ENCODE measurements at places on chromosomes 5 and 9. TPM values are rescaled to one million over a fixed set of nuclear protein-coding genes. Genes with fewer than 3 reads are reported as not detected.
A peak's percentile ranks its signal among the peaks of the same experiment; 100 is the strongest.

The ARHGEF37 gene
- total RNA-seq: 1.4 TPM

The MVB12B gene
- 12.8 TPM for total RNA-seq

The CCL27 gene
- total RNA-seq: not detected

DNA sequence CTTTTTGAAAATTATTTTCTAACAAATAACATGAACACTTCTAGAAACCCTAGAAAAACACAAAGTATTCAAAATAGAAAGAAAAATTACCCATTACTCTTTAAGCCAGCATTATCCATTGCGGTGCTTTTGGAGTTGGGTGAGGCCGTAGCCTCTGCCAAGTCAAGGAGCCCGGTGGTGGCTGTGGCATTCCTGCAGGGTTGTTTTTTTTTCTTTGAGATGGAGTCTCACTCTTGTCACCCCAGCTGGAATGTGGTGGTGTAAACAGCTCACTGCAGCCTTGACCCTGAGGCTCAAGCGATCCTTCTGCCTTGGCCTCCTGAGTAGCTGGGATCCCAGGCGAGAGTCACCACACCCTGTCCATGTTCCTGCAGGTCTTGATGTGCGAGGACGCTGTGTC lies 8.2 kb upstream of the AHRR start:
- no peaks in the 10 kb centered on the region for H3K27me3 ChIP-seq
- no peak overlapping the region for H3K27ac ChIP-seq
- no peaks in the 10 kb centered on the region for H3K36me3 ChIP-seq
- no peak for DNase-seq

DNA sequence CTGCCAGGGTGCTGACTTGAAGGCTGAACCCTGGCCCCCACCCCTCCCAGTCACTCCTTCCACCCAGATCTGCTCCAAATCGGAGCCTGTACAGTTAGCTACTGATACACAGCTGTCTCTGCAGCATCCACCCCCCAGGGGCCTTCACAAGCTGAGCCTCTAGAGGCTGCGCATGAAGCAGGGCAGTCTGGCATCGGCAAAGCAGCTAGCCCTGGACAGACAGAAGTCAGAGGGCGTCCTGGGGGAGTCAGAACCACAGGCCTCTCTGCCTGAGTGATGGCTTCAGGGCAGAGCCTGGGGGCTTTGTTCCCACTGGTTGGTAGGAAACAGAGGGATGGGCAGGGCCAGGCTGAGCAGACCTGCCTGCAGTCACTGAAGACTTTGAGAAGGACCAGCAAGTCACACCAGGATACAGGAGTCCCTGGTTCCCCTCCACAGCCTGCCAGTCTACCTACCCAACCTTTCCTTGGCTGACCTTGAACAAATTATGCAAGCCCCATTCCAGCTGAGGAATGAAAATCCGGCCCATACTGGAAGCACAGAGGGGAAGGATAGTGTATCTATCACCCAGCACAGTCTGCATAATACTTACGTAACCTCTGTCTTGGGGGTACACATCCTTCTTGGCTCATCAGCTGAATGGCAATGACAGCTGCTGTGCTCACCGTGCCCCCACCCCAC lies 8.8 kb downstream of the VDAC1 start:
- H3K4me1 ChIP-seq: peaks cover 26% of the 10 kb centered on the region
- no peak overlapping the region for H3K4me3 ChIP-seq
- H3K27ac ChIP-seq: no peak overlapping the region
- DNase-seq: no peak
- H3K27me3 ChIP-seq: no peaks in the 10 kb centered on the region
- H3K36me3 ChIP-seq: peaks cover 6% of the 10 kb centered on the region

DNA sequence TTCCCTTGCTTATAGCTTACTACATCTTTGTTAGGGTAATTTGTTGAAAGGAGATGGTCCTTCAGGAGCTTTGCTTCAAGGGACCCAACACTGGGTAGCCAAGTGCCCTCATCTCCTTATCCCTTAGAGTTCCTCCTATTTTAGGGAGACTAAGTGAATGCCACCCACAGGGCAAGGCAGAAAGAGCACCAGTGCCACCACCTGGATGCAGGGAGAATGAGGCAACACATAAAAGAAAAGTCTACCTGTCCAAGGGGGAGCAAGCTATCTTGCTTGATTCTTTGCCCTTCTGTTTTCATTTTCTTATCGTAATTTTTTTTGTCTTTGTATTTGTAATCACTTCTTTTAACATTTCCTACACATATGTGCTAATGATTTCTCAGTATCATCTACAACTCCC lies 205.5 kb downstream of the NPR3 start:
- DNase-seq: peak; percentile 13
- H3K4me3 ChIP-seq: no peak overlapping the region
- H3K4me1 ChIP-seq: no peaks in the 10 kb centered on the region
- H3K27ac ChIP-seq: no peak overlapping the region
- no peaks in the 10 kb centered on the region for H3K36me3 ChIP-seq

- no peak overlapping the region for H3K4me3 ChIP-seq
- no peak overlapping the region for H3K27ac ChIP-seq
- H3K27me3 ChIP-seq: no peaks in the 10 kb centered on the region
- DNase-seq: no peak
- peaks cover 14% of the 10 kb centered on the region for H3K4me1 ChIP-seq
Observed at GRCh38 chr5:93681432-93681831, 60.0 kb downstream of the POU5F2 start.

DNA sequence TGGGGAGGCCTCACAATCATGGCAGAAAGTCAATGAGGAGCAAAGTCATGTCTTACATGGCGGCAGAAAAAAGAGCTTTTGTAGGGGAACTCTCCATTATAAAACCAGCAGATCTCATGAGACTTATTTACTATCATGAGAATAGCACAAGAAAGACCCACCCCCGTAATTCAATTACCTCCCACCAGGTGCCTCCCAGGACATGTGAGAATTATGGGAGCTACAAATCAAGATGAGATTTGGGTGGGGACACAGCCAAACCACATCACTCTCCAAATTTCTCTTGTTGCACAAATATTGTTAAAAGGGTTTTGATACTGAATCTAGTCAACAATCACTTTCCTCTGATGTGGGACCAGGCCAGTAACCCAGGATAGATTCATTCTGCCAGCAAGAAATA lies 1176.1 kb downstream of the CDH9 start:
- H3K4me3 ChIP-seq: no peak overlapping the region
- no peaks in the 10 kb centered on the region for H3K36me3 ChIP-seq
- H3K27me3 ChIP-seq: no peaks in the 10 kb centered on the region
- DNase-seq: no peak
- no peak overlapping the region for H3K27ac ChIP-seq

DNA sequence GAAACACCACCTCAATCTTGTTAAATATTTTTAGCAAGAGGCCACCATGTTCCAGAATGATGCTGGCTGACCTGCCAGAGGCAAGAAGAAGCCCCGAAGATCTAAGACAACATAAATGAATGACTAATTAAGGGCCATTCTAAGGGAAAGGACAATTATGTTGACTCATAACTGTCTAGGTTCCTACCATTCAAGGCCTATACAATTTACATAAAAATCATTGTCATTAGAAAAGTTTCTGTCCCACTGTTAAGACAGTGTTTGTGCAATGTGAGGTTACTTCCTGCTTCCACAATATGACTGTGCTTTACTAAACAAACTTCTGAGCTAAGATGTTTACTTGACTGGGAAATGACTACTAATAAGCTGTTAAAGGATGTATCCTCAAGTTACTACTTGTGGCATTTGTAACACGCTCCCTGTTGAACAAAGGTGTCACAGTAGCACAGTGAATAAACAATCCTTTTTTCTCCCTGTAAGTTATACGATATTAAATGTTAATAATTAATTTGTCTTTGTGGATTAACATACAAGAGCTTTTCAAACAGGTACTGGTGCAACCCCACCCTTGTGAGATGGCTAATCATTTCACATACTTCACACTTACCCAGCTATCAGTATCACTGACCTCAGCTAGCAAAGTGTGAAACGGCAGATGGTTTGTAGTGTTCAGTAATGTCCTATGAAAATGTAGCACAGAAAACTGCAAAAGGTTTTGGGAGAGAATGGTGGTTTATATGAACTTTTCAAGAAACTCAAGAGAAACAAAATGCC lies 195.8 kb downstream of the EFNA5 start:
- DNase-seq: no peak
- no peak overlapping the region for H3K27ac ChIP-seq
- H3K27me3 ChIP-seq: no peaks in the 10 kb centered on the region
- H3K36me3 ChIP-seq: no peaks in the 10 kb centered on the region
- peaks cover 4% of the 10 kb centered on the region for H3K4me1 ChIP-seq

DNA sequence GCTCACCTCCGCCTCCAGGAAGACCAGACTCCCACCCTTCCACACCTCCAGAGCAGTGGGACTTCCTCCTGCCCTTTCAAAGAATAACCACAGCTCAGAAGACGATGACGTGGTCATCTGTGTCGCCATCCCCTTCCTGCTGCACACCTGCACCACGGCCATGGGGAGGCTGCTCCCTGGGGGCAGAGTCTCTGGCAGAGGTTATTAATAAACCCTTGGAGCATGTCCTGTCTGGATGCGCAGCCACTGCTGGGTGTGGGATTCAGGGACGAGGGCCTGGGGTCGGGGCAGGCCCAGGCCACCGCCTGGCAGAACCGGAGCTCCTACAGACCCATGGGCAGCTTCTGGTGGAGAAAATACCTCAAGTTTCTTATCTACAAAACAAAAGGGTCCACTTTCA lies 5.0 kb downstream of the PAEP start:
- no peak overlapping the region for H3K27ac ChIP-seq
- H3K4me3 ChIP-seq: no peak overlapping the region
- no peaks in the 10 kb centered on the region for H3K36me3 ChIP-seq

GRCh38 chr5:121744577-121744976 lies 107.1 kb upstream of the FTMT start:
- no peak overlapping the region for H3K4me3 ChIP-seq
- no peaks in the 10 kb centered on the region for H3K4me1 ChIP-seq
- H3K27ac ChIP-seq: no peak overlapping the region

- H3K4me3 ChIP-seq: no peak overlapping the region
- H3K36me3 ChIP-seq: no peaks in the 10 kb centered on the region
- peak; percentile 21 for DNase-seq
- no peaks in the 10 kb centered on the region for H3K27me3 ChIP-seq
- no peaks in the 10 kb centered on the region for H3K4me1 ChIP-seq
- H3K27ac ChIP-seq: no peak overlapping the region
Observed at GRCh38 chr9:13529321-13530104, 250.0 kb upstream of the MPDZ start.

- no peak overlapping the region for H3K4me3 ChIP-seq
- H3K36me3 ChIP-seq: no peaks in the 10 kb centered on the region
- no peak overlapping the region for H3K27ac ChIP-seq
- no peaks in the 10 kb centered on the region for H3K27me3 ChIP-seq
- peak; percentile 6 for DNase-seq
- H3K4me1 ChIP-seq: no peaks in the 10 kb centered on the region
Observed at GRCh38 chr9:105901514-105902109, 207.3 kb downstream of the TMEM38B start.

DNA sequence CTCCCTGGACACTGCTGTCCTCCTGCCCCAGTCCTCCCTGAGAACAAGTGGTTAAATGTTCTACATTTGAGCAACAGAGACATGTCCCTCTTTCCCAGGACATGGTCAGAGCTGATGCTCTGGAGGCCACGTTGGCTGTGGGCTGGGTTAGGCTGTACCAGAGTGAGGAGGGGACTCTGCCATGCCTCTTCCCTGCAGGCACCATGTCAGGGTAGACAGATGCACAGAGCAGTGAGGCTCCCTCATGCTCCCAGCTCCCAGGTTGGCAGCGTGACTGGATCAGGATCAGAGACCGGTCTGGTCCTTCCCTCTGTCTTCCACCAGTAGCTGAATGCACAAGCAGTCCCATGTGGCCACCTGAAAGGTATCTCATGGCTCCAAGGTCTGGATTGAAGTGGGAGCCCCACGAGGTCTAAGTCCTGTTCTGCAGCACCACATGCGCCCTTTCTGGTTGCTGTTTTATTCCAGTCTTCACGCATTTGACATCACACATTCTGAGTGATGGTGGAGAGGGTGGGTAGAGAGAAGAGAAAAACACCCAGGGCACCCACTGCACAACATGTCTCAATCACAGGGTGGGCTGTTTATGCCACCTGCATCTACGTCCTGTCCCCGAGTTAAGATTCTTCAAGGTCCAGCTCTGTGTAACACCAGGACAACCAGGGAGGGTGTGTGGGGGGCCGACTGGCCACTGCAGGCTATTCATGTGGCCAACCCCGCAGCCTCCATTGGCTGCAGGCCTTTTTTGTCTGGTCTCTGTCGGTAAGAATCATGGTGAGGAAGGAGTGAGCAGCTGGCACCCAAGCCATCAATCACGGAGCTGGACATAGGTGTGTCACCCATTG lies 204.9 kb downstream of the FANCC start:
- no peak for DNase-seq
- H3K4me3 ChIP-seq: no peak overlapping the region
- peaks cover 3% of the 10 kb centered on the region for H3K4me1 ChIP-seq
- H3K27me3 ChIP-seq: no peaks in the 10 kb centered on the region
- H3K36me3 ChIP-seq: peaks cover 6% of the 10 kb centered on the region

Measured in astrocyte (in vitro differentiated cells and primary cell).